ENCODE measurements at places on chromosomes 11 and 22.

DNA sequence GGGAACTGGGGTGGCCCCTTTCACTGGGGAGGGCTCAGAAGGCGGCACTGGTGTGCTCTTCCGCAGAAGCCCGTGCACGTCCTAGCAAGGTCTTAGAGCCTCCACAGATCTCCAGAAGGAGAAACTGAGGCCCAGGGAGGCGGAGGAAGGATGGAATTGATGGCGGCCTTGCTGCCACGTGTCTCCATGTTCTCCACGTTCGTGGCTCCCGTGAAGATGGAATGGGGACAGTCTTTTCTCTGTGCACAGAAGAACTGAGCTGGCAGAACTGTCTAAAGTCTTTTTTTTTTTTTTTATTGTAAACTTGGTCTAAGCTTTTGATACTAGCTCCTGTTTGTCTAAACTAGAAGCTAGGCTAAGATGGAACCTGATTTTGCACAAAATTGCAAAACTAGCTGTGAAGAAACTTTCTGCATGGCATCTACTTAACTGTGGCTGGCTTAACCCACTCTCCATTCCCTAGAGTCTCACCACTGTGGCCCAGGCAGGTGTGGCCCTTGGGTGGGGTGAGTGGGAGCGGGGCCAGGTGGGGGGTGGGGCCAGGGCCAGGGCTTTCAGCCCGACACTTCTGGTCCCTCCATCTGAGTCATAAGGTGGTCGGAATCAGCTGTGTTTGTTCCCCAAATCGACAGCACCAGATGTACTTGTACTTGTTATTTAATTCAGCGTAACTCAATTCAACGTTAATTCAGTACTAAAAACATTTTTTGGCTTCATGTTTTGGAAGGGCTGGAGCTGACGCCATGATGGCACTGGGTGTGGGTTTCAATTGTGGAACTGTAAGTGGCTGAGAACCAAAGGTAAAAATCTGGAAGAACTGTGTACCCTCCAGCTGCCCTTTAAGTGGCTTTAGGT is 120.7 kb downstream of the MPPED1 start:
- DNase-seq = no peak

DNA sequence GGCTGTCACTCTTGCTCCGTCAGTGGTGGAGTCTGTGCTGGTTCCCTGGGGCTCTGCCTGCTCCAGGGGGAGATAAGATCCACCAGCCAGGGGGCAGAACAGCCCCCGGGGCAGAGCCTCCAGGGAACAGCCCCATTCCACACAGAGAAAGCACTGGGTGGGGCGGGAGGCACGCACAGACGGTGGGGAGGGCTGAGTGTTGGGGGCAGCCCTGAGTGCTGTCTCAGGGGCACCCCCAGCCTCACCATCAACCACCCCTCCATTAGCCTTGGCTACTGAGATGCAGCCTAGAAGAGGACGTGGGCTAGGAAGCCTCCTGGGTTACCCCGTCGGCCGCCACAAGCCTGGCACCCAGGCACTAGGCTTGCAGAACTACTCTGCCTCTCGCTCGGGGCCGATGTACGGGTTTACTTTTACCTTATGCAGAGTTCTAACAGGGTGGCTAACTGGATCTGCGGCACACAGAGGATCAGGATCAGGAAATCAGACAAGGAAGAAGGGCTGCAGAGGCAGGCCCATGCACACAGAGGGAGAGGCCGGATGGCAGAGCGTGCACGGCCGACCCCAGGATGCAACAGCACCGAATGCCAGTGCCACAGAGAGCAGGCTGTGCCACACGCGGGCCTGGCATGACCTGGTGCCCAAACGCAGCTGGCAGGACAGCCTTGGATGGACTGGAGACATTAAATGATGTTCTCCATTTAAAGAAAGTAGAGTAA is 140.5 kb downstream of the CTTN start:
- DNase-seq = no peak

GRCh38 chr22:48588878-48589450 is 1238.7 kb downstream of the BRD1 start:
- DNase-seq = no peak

DNA sequence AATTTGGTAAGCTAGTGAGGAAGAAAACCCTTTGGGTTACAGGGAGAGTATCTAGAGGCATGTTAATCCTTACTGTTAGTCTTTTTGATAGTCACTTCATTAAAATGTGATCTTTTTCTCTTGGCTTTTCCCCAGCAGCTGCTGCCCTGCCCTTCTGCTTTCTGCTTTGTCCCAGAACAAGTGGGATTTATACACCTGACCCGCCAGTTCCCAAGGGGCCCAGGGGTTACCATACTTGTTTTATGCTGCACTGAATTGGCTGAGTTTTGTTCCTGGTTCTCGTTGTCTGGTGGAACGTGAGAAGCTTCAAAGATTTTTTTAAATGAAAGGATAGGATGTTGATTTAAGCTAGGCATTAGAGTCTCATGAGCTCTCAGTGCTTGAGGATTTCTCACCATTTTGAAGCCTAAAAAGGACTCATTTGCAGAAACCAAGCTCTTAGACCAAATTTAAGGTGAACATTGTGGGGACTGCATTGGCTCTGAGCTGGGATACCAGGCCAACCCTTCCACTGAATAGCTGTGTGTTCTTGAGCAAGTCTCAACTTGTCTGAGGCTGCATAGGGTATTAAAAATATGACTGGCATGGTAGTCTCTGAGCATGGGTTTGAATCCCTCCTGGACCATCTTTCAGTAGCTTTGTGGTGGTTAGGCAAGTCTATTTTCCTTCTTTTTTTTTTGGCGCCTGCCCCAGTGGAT is 6.6 kb downstream of the LIMK2 start:
- DNase-seq = no peak

GRCh38 chr22:36423461-36424404 is 36.0 kb upstream of the MYH9 start:
- DNase-seq = no peak

GRCh38 chr11:18575361-18575760 is 13.2 kb downstream of the UEVLD start:
- DNase-seq = no peak

DNA sequence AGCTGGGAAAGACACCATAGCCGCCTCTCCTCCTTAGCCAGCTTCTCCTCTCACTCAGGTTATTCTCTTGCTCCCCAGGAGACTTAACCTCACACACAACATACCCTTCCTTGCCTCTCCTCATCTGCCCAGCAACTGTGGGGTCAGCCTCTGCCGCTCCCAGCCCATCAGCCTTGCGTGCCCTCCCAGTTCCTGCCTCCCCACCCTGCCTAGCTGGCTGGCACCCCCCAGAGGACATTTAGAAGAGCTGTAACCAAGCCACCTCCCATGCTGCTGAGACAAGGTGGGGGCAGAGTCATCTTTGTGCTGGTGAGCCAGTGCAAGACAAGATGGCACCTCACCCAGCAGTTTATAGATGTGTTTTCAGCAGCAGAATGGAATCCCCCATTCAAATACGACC is 38.2 kb downstream of the TOM1 start:
- no peak for DNase-seq

DNA sequence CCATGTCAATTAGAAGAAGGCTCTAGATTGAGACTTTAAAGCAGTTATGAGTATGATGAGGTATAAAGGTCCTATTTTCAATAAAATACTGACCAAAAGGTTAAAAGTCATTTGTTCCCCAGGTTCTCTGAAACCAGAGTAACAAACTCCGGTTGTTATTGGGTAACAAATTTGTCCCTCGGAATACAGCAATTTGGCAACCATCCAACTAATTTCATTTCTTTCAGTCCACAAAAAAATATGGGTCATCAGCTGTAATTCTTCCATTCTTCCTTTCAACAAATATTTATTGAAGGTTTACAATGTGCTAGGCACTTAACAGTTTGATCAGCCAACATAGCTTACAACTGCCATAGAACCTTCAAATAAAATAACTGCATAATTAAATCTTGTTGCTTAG is 79.9 kb downstream of the TTC28 start:
- no peak for DNase-seq

DNA sequence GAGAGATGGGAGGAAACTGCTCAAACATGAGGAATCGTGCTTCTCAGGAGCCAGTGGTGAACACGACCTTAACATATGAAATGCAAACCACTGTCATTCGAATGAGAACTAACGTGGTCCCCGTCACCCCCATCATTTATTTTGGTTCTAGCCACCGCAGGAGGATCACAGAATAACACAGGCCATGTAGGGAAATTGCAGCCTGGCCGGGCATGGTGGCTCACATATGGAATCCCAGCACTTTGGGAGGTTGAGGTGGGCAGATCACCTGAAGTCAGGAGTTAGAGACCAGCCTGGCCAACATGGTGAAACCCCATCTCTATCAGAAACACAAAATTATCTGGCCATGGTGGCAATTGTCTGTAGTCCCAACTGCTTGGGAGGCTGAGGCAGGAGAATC is 27.1 kb downstream of the KRTAP5-5 start:
- no peak for DNase-seq

DNA sequence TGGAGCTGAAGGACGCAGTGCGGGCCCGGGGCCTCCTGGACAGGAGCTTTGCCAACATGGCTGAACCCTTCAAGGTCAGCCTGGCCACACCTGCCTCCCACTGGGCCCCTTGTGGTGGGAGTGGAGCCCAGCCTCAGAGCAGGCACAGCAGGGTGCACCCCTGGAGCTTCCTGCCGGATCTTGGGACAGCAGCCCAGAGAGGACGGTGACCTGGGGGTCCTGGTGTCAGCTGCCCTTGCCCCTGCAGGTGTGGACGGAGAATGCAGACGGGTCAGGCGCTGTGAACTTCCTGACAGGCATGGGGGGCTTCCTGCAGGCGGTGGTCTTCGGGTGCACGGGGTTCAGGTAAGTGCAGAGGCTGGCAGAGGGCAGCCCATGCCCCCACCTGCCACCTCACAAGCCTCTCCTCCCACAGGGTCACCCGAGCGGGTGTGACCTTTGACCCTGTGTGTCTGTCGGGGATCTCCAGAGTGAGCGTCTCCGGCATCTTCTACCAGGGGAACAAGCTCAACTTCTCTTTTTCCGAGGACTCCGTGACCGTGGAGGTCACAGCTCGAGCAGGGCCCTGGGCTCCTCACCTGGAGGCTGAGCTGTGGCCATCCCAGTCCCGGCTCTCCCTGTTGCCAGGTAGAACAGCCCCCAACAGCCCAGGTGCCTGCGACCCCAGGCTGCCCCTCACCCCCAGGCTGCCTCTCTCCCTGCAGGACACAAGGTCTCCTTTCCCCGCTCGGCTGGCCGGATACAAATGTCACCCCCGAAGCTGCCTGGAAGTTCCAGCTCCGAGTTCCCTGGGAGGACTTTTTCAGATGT is 5.1 kb downstream of the PGGHG start:
- DNase-seq = no peak

DNA sequence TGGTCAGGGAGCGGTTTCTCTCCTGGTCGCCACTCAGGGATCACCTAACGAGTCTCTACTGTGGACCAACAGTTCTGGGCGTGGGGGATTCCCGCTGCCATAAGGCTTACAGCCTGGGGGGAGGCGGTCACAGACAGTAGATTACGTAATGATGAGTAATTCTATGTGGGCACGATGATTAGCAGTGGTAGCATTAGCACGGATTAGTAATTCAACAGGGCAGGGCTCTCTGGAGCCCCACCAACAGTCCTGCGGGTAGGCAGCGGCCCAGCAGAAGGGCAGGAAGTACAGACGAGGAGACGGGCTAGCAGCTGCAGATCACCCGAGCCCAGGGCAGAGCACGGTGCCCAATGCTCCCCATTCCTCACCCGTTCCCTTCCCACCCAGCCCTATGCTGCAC is 3.6 kb downstream of the SHISAL1 start:
- DNase-seq = no peak

- no peak for DNase-seq
Observed at GRCh38 chr11:126592496-126593410, 237.3 kb downstream of the ST3GAL4 start.

GRCh38 chr22:44940130-44940529 is 69.7 kb downstream of the PHF21B start:
- DNase-seq = no peak

- no peak for DNase-seq
Observed at GRCh38 chr11:118443590-118444218, 7.4 kb downstream of the KMT2A start.

DNA sequence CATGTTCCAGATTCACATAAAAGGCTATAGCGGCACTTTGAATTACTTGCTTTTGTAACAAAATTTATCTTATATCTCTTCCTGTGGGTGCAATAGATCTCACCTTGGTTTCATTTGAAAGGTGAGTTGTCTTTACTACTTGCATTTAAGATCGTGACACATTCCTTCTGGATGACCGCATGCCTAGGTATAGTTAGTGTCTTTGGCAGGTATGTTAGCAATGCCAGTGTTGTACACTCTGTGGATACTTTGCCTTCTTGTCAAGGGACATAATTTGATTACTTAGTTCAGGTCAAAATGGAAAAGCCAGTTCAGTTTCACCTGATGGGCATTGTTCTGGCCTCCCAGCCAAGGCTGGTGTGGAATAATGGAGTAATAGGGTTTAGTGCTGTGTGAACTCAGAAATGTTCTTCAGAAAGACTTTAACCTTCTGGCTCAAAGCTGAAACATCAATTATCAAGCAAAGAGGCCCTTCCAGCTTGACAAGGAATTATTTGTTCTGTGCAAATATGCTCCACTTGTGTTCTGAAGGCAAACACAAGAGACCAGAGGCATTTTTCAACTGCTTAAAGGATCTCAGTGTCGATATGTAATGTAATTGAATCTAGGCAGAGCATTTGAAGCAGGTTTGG is 64.6 kb downstream of the AMOTL1 start:
- no peak for DNase-seq

DNA sequence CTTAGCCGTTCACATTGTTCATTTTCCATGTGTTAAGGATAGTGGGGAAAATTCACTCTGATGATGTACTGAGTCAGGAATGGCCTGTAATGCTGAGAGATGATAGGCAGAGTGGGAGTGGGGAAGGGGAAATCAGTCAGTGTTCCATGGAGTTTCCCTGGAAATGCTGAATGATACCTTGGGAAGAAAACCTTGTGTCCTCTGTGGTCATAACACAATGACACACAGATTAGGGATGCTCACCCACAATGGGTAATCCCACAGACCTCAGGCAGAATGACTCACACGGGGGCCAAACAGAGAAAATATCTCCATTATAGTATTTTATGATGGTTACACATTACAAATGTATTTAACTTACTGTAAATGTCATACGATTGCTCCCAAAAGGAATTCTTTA is 118.0 kb downstream of the SNX19 start:
- no peak for DNase-seq

- DNase-seq = no peak
Observed at GRCh38 chr11:13102865-13103539, 93.9 kb downstream of the RASSF10 start.

DNA sequence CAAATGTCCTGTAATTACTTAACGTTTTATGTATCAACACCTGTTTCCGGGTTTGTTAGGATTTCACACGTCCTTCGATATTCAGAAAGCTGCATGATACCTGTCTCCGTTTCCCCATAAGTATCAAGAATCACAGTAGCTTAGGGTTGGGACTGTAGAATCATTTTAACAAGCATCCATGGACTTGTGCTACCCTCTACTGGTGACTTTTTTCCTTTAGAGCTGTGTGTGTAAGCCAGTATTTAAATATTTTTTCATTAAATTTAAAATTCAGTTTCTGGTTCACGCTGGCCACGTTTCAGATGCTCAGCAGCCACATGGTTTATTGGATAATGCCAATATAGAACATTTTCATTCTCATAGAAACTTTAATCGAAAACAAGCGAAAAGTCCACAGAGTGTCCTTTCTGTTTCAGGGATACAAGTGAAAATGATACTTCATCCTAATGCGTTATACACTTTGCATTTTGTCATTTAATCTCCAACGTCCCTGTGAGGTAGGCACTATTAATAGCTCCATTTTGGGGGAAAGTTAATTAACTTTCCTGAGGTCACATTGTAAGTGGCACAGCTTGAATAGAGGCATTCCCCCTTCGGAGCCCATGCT is 61.5 kb upstream of the SLC25A18 start:
- DNase-seq = peak; percentile 24

GRCh38 chr11:100691896-100692653 is 5.0 kb downstream of the ARHGAP42 start:
- no peak for DNase-seq

GRCh38 chr11:77375107-77375506 is 73.6 kb upstream of the GDPD4 start:
- DNase-seq = no peak
